ENCODE measurements at places on chromosomes 7 and 10. TPM values are rescaled to one million over a fixed set of nuclear protein-coding genes. Genes with fewer than 3 reads are reported as not detected.

Gene CCDC146
- 1.5 TPM for total RNA-seq

Gene ACBD7
- total RNA-seq: 0.74 TPM

Gene PAPOLB
- not detected for total RNA-seq

Gene CDNF
- 0.21 TPM for total RNA-seq

Gene ANKRD61
- not detected for total RNA-seq

Gene OR2A5
- not detected for total RNA-seq

Gene HYCC1
- 37.4 TPM for total RNA-seq

Gene ACSM6
- total RNA-seq: not detected

Gene ELOVL3
- 0.56 TPM for total RNA-seq

Gene SP4
- total RNA-seq: 2.7 TPM

Gene TMEM139
- total RNA-seq: 8.7 TPM

Gene RNF32
- total RNA-seq: 2.3 TPM

Gene CYP2C9
- not detected for total RNA-seq

Gene ANKRD2
- total RNA-seq: 1.4 TPM

Gene GRID1
- not detected for total RNA-seq

Gene STAG3
- total RNA-seq: 0.14 TPM
